Stimulated activated CD8-positive, alpha-beta memory T cell treated with anti-CD3 and anti-CD28 coated beads, Interleukin-2, amount 100 ng/mL, for 48 hours (primary cell): ENCODE measurements at places on chromosomes 5 and 9.

DNA sequence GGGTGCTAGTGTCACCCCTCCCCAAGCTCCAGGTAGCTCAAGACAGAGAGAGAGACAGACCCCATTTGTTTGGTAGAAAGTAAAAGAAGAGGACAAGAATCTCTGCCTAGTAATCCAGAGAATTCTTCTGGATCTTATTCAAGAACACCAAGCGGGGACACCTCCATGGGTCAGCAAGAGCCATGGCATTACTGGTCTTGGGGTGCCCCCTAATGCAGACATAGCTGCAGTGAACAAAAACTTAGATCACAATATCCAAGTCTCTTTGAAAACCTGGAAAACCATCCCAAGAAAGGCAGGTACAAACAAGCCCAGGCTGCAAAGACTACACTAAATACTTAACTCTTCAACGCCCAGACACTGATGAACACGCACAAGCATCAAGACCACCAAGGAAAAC lies 29.9 kb upstream of the PDE4D start:
- no peak for DNase-seq

- DNase-seq, result no peak
Measured at GRCh38 chr9:110479481-110479880, 100.1 kb downstream of the SVEP1 start.

DNA sequence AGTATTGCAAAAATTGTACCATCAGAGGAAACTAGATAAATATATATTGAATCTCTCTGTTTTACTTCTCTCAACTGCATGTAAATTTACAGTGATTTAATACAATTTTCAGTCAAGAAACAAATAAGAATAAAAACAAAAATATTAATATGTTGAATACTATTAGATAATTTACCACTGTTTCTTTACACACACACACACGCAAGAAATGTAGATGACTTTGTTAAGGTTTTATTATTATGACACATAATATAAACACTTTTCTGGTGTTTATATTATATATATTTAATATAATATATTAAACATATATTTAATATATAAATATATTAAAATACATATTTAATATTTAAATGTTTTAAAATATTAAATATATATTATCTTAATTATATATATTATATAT lies 814.3 kb upstream of the CDH10 start:
- DNase-seq, result no peak

DNA sequence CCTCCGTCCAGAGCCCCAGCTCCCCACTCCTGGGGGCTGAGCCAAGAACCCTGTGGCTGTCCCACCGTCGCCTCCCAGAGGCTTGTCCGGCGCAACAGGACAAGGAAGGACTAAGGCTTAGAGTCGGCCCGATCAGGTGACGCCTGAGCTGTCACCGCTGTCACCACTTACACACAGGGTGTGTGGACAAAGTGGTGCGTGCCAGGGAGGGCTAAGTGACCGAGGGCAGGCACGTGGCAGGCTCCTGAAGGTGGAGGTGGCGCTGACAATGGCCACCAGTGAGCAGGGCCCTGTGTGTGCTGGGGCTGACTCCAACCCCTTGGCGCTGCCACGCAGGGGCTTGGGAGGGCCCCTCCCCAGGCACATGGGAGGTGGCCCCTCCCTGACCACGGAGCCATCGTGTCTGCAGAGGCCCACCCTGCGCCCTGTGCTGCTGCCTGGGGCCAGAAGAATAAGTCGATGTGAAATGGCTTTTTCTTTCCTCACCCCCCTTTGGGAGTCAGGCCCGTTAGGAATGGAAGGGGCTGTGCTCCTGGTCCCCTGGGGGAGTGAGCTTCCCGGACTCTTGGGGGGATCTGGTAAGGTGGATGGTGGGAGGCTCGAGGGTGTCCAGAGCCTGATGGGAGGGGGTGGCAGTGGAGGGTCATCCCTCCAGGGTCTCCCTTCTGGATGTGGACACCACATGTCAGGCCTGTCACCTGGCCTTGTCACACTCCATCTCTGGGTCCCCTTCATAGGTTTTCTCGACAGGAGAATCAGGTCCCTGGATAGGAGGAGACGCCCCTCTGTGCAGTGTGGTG lies 2.6 kb upstream of the GPSM1 start:
- DNase-seq, result no peak

- no peak for DNase-seq
Measured at GRCh38 chr9:112194969-112195431, 19.9 kb upstream of the SUSD1 start.

DNA sequence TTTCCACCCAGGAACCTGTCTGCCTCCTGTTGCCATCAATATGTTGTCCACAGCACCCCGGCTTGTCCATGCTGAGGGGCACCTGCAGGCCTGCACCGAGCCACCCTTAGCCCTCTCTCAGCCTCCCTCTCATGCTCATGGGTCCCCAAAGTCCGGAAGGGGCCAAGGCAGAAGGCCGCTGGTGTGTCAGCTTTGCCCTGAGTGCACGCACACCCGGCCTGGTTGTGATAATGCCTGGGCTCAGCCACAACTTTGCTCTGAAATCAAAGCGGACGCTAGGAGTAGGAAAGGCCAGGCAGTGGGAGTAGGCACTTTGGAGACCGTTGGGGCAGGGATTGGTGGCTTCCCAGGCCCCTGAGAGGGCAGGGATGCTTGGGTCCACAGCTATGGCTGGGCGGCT lies 201.8 kb upstream of the NUDT12 start:
- no peak for DNase-seq

- no peak for DNase-seq
Measured at GRCh38 chr5:171846323-171846722, 60.7 kb downstream of the SMIM23 start.

- DNase-seq, result no peak
Measured at GRCh38 chr5:106435185-106435584, 1235.6 kb downstream of the EFNA5 start.

DNA sequence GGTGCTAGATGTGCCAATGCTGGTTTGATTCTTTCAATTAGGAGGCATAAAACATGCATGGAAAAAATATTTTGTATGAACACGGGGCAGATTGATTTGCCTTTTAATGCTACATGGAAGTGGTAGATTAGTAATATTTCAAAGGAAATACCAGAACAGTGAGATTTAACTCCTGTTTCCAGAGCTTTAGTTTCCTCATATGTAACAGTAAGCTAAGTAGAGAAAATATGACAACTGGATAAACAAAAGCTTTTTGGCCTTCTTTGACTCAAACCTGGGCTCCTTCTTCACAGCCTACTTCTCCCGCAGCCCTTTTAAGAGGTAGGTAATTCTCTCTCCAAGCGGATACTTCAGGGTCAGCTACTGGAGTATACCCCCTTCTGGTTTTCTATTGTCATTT lies 254.2 kb upstream of the TRPC7 start:
- no peak for DNase-seq

DNA sequence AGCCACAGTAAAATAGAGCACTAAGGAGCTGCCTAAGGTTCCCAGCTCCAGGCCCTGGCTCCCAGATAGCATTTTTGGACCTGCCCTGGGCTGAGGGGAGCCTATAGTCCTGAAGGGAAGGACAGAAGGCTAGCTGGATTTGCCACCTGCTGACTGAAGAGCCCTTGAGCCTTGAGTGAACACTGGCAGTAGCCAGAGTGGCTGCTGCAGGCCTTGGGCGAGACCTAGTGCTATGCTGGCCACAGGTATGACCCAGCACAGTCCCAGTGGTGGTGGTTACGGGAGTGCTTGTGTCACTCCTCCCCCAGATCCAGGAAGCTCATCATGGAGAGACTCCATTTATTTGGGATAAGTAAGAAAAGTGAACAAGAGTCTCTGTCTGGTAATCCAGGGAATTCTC lies 10.3 kb upstream of the STX17 start:
- no peak for DNase-seq

- no peak for DNase-seq
Measured at GRCh38 chr5:92424785-92425426, 1041.8 kb upstream of the ARRDC3 start.

GRCh38 chr5:39652036-39652435 lies 227.3 kb upstream of the DAB2 start:
- DNase-seq, result no peak

DNA sequence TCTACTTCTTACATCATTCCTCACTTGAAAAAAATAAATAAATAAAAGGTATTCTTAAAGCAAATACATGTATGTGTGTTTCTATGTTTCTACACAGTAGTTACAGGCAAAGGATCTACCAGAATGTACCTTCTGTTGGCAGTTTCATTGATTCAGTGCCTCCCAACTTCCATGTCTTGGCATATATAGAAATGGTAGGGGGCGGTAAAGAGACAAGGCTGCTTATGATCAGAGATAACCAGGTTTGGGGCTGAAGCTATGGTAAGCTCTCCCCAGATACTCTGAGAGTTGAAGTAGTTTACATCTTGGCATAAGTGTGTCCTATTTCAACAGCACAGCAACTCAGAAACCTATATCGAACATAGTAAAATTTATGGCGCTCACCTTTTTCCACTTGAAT lies 1075.4 kb upstream of the C9orf72 start:
- no peak for DNase-seq

DNA sequence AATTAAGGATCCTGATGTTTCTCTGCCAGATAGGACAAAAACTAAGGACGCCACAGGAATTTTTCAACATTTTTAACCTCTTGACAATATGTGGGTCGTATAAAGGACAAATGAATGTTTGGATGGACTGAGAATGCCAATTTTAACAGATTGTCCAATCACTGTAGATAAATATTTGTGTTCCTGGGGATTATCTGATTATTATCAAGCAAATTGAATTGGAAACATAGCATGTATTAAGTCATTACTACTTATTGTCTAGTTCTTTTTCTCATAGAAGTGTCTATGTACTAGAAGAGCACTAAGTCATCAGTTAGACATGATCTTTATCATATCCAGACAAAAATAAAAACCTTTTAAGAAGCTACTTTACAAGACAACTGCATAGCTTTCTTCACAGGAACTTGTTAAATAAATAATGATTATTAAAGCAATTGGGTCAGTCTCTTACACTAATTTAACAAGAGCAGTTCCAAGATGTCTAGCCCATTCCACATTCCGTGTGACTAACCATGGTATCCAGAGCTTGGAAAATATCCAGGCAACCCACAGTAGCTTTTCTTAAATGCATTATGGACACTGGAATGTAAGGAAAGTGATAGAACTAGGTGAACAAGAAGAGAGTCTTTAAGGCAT lies 127.5 kb upstream of the CDKN2B start:
- DNase-seq, result no peak

DNA sequence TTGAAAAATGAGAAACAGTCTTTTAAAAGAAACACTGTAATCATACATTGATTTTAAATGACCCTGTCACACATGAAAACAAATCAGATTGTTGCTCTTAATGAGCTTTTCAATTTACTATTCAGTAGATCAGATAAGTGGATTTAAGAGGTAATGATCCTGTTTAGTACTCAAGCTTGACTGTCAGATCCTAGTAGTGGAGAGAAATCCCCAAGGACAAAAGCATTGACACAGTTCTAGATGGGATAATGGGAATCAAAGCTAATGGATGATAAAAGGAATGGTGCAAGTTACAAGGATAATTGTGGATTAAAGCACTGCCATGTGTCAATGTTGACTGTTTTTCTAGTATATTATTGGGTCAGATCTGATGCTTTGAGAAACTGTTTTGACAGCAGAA lies 142.3 kb upstream of the TLX3 start:
- DNase-seq, result no peak
